ENCODE measurements at places on chromosomes 5 and 9. TPM values are rescaled to one million over a fixed set of nuclear protein-coding genes. Genes with fewer than 3 reads are reported as not detected.
A peak's percentile ranks its signal among the peaks of the same experiment; 100 is the strongest.

GRCh38 chr9:27329291-27329690, 32.3 kb upstream of the EQTN start:
- no peaks in the 10 kb centered on the region for H3K4me1 ChIP-seq
- no peak for DNase-seq
- no peak overlapping the region for H3K27ac ChIP-seq
- H3K4me3 ChIP-seq, result no peak overlapping the region

KCNIP1 gene
- total RNA-seq, result not detected

SPATA31A3 gene
- total RNA-seq, result not detected

- H3K36me3 ChIP-seq, result no peaks in the 10 kb centered on the region
Measured at GRCh38 chr5:143474616-143475015, 71.1 kb upstream of the NR3C1 start.

DOCK8 gene
- 374 TPM for total RNA-seq

CA9 gene
- 0.21 TPM for total RNA-seq

BTNL3 gene
- not detected for total RNA-seq

GRCh38 chr9:96585426-96585825, 34.2 kb downstream of the CDC14B start:
- peaks cover 20% of the 10 kb centered on the region for H3K27me3 ChIP-seq
- peaks cover 3% of the 10 kb centered on the region for H3K4me1 ChIP-seq
- no peaks in the 10 kb centered on the region for H3K36me3 ChIP-seq
- H3K4me3 ChIP-seq, result no peak overlapping the region

GRCh38 chr9:109705515-109705914, 74.5 kb upstream of the PALM2AKAP2 start:
- no peak for DNase-seq
- no peaks in the 10 kb centered on the region for H3K4me1 ChIP-seq
- H3K27me3 ChIP-seq, result no peaks in the 10 kb centered on the region

DNA sequence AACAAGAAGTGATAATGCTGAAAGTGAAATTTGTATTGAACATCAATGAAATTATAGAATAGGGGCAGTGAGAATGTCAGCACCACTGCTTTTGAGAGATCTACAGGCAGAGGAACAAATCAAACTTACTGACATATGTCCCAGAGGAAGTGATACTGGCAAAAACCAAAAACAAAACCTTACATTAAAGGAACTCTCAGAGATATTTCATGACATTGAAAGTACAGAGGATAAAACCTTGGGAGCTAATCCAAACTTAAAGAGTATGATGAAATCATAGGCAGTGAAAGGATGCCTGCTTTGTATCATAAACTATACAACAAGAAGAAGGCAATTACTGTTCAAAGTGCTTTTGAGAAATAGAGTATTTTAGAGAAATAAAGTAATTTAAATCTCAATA, 90.4 kb upstream of the SV2C start:
- no peak overlapping the region for H3K27ac ChIP-seq
- no peaks in the 10 kb centered on the region for H3K4me1 ChIP-seq
- peaks cover 12% of the 10 kb centered on the region for H3K27me3 ChIP-seq
- H3K4me3 ChIP-seq, result no peak overlapping the region
- H3K36me3 ChIP-seq, result no peaks in the 10 kb centered on the region

DNA sequence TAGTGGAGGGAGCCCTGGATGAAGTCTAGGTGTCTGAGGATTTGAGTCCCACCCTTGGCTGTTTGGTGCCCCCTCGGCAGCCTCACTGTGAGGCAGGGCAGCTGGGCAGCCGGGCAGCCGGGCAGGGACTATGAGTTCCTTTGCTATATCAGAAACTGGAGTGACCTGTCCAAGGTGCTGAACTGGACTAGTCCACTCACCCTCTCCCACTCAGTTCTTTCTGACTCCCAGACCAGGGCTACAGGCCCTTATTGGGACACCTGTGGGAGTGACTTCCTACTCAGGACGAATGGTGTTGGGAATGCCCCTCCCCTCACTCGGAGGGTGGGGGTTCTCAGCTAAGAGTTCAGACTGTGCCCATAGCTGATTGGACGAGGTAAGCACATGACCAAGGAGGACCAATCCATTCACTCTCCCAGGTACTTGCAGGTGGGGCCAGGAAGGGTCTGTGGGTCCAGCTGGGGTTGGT, 34.1 kb upstream of the RAPGEF1 start:
- no peak overlapping the region for H3K27ac ChIP-seq
- no peaks in the 10 kb centered on the region for H3K4me1 ChIP-seq
- no peaks in the 10 kb centered on the region for H3K36me3 ChIP-seq
- H3K27me3 ChIP-seq, result peaks cover 19% of the 10 kb centered on the region
- no peak overlapping the region for H3K4me3 ChIP-seq

GRCh38 chr9:135082536-135082935, 4.9 kb upstream of the OLFM1 start:
- no peak overlapping the region for H3K4me3 ChIP-seq
- H3K27ac ChIP-seq, result no peak overlapping the region
- no peaks in the 10 kb centered on the region for H3K36me3 ChIP-seq
- peaks cover 3% of the 10 kb centered on the region for H3K4me1 ChIP-seq
- peaks cover 16% of the 10 kb centered on the region for H3K27me3 ChIP-seq

EPB41L4B gene
- 0.23 TPM for total RNA-seq

DNA sequence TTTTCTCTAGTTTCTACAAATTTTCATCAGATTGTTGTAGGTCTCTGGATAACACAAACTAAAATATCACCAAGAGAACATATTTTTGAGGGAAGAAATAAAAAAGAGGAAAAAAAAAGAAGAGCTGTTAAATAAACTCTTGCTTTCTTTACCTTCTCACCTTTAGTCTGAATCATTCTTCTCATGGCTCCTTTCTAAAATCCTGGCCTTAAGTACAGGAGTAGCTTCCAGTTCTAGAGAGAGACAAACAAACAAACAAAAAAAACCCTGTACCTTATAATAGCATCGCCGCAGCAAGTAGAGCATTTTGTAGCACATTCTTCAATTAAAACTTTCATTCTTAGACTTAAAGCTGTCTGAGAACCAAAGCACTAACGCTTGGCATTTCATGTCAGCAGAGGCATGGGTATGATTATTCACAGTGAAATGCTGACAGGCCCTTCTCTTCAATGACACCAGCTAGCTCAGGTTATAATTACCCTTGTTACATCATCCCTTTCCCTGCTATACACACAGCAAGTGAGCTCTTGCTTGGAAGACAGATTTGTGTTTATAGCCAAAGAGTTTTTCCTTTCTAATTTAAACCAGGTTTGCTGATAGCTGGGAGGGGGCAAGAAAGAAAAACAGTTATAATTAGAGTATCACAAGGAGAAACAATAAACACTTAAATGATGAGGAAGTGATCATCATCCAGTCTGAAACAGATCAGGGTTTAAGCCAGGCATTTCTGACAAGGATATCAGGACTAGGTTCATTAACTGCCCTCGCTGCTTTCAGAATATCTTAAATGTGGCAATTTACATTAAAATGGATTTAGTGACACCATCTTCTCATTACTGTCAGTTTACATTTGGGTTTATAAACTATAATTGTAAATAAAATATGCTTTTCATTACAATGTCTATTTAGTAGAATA, 510.9 kb upstream of the ZNF608 start:
- no peaks in the 10 kb centered on the region for H3K4me1 ChIP-seq
- no peaks in the 10 kb centered on the region for H3K27me3 ChIP-seq
- no peak for DNase-seq

DNA sequence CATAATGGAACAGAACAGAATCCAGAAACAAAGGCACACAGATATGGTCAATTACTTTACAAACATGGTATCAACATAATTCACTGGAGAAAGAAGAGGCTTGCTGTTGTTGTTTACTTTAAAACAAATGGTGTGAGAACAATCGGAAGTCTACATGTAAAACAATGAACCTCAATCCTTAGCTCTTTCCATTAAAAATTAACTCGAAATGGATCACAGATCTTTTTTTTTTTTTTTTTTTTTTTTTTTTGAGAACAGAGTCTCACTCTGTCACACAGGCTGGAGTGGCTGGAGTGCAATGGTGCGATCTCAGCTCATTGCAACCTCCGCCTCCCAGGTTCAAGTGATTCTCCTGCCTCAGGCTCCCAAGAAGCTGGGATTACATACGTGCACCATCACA, 9.8 kb downstream of the SEMA4D start:
- H3K36me3 ChIP-seq, result peaks cover 68% of the 10 kb centered on the region
- no peak overlapping the region for H3K4me3 ChIP-seq
- H3K27me3 ChIP-seq, result no peaks in the 10 kb centered on the region
- no peak for DNase-seq
- H3K27ac ChIP-seq, result peak overlapping the region; percentile 9

PPP3R2 gene
- not detected for total RNA-seq

DNA sequence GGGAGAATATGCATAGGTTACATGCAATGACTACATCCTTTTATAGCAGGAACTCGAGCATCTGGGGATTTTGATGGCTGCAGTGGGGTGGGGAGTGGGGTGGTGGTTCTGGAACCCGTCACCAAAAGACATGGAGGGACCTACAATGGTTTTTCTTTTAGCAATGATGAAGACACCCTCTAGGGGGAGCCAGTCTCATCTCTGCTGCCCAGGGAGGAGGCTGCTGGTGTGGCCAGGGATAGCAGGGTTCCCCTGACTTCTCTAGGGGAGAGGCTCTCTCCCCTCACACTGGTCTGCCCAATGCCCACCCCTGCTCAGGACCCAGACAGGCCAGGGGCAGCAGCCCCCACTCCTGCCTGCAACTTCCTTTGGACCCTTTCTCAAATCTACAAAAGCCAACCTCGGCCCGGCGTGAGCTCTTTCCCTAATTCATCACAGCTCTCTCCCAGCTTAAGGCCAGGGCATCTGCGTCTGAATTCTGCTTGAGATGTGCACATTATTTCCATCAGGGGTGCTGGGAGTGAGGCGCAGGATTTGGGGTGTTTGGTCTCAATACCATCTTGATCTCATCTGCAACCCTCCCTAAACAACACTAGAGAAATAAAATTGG, 73.6 kb upstream of the RETREG1 start:
- H3K4me3 ChIP-seq, result no peak overlapping the region
- H3K36me3 ChIP-seq, result no peaks in the 10 kb centered on the region
- DNase-seq, result no peak

GRCh38 chr5:157554179-157555036, 21.2 kb downstream of the ADAM19 start:
- H3K4me1 ChIP-seq, result peaks cover 84% of the 10 kb centered on the region
- no peak overlapping the region for H3K4me3 ChIP-seq
- peak overlapping the region; percentile 60 for H3K27ac ChIP-seq
- no peaks in the 10 kb centered on the region for H3K27me3 ChIP-seq
- no peak for DNase-seq
- peaks cover 86% of the 10 kb centered on the region for H3K36me3 ChIP-seq

GRCh38 chr5:142171270-142171669, 62.7 kb downstream of the NDFIP1 start:
- H3K4me3 ChIP-seq, result no peak overlapping the region
- no peak for DNase-seq
- H3K4me1 ChIP-seq, result no peaks in the 10 kb centered on the region
- H3K27me3 ChIP-seq, result peaks cover 18% of the 10 kb centered on the region
- no peak overlapping the region for H3K27ac ChIP-seq

GRCh38 chr5:154783774-154784460, 28.7 kb downstream of the LARP1 start:
- no peak overlapping the region for H3K4me3 ChIP-seq
- H3K27ac ChIP-seq, result peak overlapping the region; percentile 36
- H3K27me3 ChIP-seq, result no peaks in the 10 kb centered on the region
- H3K4me1 ChIP-seq, result peaks cover 73% of the 10 kb centered on the region

DNA sequence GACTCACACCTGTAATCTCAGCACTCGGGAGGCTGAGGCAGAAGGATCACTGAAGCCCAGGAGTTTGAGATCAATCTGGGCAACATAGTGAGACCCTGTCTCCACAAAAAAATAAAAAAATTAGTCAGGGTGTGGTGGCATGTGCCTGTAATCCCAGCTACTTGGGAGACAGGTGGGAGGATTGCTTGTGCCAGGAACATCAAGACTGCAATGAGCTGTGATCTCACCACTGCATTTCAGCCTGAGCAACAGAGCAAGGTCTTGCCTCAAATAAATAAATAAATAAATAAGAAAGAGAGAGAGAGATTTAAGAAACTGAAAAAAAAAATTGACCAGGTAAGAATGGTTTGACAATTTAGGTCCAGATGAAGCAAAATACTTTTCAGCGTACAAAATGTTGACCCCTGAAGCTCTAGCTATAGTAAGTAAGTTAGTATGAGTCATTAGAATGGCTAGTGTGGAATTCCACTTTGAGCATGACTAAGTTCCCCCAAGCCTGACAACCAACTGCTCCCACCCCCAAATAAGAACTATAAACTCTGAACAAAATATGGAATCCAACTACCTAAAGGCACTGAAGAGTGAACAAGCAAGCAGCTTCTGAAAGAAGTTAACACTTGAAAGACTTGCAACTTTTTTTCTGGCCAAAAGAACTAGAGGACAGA, 217.8 kb upstream of the TLE4 start:
- H3K4me1 ChIP-seq, result no peaks in the 10 kb centered on the region
- DNase-seq, result no peak
- H3K27me3 ChIP-seq, result peaks cover 8% of the 10 kb centered on the region

Measured in activated CD8-positive, alpha-beta memory T cell treated with anti-CD3 and anti-CD28 coated beads, Interleukin-2, amount 10 ng/mL, durations not matched to agents 7 days and 5 days (primary cell).